ENCODE measurements at places on chromosomes 13 and 19.

DNA sequence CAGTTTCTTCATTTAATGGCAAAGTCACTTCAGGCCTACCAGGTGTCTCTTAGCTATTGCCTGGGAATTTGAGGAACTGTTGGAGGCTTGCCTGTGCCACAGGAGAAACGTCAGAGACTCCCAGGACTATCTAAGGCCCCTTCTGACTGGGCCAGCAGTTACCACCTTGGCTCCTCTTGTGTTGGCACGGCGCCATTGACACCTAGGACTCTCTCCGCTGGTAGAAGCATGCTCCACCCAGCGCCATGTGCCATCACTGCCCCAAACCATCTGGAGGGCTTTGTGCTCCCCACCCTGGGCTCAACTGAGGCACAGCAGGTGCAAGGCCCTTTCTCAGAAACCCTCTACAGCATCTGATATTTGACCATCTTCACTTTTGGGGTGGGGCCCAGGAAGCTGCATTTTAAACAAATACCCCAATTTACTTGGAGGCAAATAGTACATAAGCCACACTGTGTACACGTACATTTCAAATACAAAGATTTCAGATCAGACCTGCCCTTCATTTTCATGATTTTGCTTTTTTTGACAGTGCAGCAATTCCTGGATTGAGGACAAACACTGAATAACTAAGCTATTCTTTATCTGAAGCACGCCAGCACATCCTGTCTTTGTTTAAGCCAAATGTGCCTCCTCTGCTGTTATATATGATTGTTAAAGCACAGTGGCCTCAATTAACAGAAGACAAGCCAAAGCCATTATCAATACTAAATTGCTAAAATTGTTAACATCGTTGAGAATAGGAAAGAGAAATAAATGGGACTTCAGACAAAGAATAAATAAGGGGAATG, 59.9 kb upstream of the TPP2 start:
- no peak for DNase-seq

DNA sequence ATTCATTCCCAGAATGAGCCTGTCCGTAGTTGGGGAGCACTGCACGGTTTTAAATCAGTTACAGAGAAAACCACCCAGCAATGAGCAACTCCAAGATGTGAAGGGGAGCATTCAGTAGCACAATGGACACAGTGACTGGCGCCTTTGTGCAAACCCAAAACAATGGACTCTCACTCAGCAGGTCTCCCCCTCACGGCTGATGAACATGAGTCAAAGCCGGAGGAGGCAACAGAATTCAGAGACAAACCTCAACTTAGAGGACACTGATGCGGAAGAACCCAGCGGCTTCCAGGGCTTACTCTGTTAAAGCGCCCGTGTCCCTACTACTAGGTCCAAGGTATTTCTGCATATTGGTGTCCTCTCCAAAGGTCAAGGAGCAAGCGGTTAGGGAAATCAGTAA, 17.7 kb downstream of the PLEKHF1 start:
- no peak for DNase-seq

DNA sequence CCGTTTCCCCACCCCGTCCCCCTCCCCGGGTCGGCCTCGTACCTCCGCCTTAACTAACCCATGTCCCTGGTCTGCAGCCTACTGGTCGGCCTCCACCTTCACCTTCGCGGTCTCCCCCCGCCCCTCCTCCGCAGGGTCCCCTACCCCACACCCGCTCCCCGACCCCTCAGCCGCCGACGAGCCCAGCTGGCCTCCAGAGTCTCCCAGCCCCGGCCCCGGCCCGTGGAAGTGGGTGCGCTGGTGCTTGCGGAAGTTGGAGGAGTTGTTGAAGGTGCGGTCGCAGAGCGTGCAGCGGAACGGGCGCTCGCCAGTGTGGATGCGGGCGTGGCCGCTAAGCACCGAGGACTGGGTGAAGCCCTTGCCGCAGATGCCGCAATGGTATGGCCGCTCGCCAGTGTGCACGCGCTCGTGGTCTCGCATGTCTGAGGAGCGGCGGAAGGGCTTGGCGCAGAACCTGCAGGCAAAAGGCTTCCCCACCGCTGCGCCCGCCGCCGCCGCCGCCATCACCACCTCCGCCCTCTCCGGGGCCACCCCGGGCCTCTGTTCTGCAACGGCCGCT, 2.6 kb downstream of the ZNF784 start:
- DNase-seq = no peak

DNA sequence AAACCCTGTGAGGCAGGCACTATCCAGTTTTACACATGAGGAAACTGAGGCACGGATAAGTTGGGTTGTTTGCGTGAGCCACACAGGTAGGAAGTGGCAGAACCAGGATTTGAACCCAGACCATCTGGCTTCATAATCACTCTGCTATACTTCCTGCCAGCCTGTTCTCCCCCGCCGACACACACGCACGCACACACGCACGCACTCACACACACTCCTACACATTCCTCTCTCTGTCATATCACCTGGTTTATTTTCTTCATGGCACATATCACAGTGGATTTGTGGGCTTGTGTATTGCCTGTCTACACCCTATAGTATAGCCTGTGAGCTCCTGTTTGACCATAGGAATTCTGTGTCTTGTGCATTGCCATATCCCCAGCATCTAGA, 140.0 kb downstream of the SIPA1L3 start:
- no peak for DNase-seq

- DNase-seq = no peak
These were observed 10.0 kb downstream of the ATP7B start for GRCh38 chr13:52001120-52001731.

DNA sequence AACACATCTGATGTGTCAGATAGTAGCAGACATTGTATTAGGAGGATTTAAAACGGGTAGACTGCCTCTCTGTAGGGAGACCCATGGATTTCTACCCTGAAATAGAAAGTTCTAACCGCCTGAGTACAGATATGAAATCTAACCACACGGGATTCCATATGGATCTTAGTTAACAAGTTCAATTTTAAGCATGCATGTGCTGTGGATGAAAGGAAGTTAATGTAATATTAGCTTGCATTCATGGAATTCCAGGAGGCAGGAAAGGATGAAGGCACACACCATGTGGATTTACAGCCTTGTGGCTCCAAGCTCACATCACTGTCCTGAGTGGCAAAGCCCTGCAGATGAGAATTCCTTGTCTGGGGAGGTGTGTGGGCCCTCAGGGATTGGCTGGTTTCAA, 120.6 kb upstream of the IRS2 start:
- DNase-seq = no peak

- no peak for DNase-seq
These were observed 8.0 kb upstream of the POU2F2 start for GRCh38 chr19:42140125-42140754.

GRCh38 chr19:34734537-34735103, 577 bp downstream of the ZNF181 start:
- DNase-seq = no peak

- no peak for DNase-seq
These were observed 42.9 kb upstream of the KLF2 start for GRCh38 chr19:16281743-16282142.

- DNase-seq = no peak
These were observed 48.5 kb downstream of the TDRD12 start for GRCh38 chr19:32767951-32768679.

DNA sequence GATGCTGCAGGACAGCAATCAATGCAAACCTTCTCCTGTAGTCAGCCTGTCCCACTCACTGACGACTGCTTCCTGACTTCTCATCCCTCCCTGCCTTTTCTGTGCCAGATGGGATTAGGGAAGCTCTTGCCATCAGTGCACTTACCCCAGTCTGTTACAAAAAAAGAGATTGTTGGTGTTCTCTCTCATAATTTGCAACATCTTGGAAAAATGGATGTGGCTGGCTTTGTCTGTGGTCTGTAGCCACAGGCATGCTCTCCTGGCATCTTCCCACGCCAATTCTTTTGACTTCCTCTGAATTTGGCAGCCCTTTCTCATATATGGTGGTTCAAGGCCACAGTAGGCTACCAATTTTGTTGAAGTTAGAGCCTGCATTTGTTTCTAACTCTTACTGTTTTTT, 11.6 kb upstream of the HTR2A start:
- no peak for DNase-seq

DNA sequence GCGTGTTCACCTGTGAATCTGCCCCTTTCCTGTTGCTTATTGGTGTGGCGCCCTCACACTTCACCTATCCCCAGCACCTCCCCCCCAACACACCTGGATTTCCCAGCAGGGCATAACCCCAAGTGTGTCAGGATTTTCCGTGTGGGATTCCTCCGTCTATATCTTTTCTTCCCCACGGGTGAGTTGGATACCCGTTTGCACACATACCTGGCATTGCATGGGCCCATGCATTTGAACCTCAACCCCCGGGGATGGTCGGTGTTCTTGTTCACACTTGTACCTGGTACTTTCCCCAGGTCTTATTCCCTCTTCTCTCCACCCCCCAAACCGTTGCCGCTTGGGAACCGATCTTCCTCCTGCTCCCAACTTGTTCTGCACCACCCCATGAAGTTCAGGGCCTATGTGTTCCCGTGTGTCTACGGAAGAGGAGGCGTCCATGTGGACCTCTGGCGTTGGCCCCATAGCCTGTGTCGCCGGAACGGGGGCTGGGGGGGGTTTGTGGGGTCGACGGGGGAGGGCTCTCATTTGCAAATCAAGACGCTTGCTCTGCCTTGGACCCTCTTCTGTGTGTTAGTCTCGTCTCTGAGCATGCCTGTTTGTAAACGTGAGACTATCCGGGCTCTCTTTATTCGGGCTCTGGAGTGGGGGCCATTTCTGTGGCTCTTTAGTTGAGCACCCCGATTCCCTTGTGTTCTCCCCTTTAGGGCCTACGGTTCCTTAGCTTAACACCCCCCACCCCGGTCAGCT, 1.7 kb downstream of the PRR12 start:
- no peak for DNase-seq

GRCh38 chr13:67557642-67558241, 327.6 kb upstream of the PCDH9 start:
- no peak for DNase-seq

DNA sequence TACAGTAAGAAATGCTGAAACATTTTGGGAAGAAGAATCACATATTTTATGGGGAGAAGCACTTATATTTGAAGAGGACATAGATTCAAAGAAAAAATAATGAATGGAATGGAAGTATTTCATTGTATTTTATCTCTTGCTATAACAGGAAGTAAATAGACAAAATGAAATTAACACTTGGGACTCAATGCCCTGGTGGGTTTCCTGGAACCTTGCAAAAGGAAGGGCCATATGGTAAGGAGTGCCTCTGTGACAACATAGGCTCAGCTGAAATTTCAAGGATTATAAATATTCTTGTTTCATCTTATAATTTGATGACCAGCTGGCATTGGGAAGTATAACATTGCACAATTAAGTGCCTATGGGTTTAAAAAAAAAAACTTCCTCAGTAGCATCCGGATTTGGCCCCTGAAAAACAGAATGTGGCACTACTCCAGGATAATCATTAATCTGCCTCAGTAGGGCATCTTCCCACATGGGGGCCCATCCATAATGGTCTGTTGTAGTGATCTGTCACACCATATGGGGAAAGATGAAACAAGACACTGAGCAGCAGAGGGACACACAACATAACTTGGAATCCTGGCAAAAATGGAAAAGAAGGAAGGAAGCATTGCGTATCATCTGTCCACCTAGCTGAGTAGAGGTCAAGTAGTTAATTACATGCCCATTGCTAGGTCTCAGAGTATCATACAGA, 321.6 kb downstream of the NDFIP2 start:
- DNase-seq = no peak

DNA sequence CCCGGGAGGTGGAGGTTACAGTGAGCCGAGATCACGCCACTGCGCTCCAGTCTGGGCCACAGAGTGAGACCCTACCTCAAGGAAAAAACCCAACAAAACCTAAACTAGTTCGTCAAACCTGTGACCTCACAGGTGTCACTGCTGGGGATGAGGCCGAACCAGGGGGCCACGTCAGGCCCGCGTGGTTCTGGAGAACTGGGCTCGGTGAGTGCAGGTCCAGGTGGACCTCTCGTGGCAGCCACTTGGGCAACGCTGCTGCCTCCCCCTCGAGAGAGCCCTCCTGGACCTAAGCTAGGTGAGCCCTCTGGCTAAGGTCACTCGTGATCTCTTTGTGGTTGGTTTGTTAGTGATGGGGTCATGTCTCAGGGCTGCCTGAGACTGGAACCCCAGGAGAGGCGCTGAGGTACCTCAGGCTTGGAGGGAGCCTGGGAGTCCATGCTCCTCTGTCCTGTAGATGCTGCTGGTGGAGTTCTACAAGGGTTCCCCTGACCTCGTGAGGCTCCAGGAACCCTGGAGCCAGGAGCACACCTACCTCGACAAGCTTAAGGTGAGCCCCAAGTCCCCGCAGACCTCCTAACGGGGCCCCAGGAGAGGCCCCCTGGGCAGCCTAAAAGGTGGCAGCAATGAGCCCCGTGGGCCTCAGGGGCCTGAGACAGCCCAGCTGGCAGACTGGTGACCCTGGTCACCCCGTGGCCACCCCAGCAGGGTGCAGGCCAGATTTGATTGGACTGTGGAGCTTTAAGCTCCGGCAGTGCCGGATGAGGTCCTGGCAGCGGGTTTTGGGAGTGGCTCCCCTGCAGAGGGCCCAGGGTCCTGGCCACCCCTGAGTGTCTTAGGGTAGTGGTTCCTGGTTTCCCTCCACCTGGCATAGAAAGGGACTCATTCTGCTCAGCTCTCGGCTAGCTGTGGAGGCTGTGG, 15.6 kb downstream of the MPND start:
- DNase-seq = no peak

DNA sequence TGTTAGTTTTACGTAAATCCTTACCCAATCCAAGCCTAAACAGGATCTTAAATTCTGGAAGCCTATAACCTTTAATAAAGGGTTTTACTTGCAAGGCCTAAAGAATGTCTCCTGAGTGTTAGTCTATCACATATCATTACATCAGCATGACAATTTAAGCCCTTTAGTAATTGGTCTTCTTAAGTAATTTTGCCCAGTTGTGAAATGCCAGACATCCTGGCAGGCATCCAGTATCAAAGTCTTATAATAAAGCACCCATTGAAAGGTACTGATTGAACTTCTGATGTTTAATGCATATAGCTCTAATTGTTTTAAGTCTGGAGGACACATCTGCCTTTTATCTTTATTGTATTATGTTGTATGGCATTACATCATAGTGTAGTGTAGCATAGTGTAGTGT, 1078.9 kb downstream of the SLITRK1 start:
- no peak for DNase-seq

DNA sequence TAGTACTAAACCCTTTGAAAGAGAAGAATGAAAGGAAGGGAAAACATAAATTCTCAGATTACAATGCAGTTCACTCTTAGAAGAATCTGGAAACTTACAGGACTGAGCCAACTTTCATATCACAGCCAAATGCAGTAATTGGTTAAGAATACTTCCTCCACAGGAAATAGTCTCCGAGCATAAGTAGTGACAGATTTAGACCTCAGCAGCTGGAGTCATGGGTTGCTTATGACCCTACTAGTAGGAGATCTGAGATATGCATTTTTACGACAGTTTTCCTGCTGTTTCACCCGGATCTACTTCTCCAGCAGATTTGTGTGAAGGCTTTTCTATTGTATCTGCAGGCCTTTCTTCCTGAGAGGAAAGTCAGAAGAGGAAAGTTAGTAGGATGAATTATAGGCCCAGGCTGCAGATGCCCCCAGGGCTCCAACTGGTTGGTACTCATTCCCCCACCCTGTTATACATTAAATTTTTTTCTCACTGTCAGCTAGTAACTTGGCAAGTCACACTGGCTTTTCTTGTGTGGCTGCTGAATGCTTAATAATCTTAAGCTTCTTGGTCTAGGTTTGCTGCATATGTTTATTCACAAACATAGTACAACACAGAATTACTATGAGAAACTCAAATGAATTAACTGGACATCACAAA, 1241.5 kb upstream of the MIR17HG start:
- DNase-seq = no peak

GRCh38 chr13:42478531-42479156, 95.3 kb upstream of the TNFSF11 start:
- no peak for DNase-seq

Measured in activated T-helper 1 cell treated with Interleukin-2 at 50 U/mL for 16 hours (primary cell).